NCI-H1417 (cell line): ENCODE measurements at places on chromosomes 5 and 9.
A peak's percentile ranks its signal among the peaks of the same experiment; 100 is the strongest.

DNA sequence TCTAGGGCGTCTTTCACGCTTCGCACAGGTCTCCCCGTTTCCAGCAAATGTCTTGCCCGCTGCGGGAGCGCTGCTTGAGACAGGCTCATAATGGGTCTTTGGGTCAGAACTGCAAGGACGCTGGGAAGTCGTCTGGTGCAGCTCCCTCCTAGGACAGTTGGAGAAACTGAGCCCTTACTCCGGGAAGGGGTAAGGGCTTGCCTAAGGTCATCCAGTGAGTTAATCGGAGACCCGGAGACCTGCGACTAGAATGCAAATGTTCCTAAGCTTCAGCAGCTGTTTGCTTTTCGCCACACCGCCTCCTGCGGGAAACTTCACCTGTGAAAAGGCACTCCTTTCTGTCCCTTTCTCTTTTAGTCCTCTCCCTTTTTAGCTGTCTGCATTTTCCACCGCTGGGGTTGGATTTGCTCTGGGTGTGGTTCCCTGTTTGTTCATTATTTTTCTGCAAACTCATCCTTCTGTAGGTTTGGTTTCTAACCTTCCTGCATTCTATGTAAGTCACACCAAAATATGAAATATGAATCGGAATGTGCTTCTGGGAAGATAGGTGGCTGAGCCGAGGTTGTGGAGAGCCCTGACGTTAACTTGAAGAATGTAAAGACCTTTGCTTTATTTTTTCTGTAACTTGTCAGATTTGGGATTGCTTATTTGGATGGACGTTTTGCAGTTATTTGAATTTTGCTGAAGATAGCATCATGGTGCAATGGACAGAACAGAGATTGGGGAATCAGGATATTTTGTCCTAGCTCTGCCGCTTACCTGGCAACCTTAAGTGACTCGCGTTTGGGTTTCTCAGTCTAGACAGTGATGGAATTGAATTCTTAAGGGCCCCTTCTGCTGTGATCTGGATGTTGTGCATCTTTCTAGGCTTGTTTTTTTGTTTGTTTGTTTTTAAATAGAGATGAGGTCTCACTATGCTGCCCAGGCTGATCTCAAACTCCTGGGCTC, 909 bp downstream of the SLC36A1 start:
- peak; percentile 64 for DNase-seq

GRCh38 chr9:120528327-120528726, 51.6 kb downstream of the CDK5RAP2 start:
- no peak for DNase-seq

GRCh38 chr9:95450171-95451064, 66.4 kb downstream of the PTCH1 start:
- DNase-seq = no peak

DNA sequence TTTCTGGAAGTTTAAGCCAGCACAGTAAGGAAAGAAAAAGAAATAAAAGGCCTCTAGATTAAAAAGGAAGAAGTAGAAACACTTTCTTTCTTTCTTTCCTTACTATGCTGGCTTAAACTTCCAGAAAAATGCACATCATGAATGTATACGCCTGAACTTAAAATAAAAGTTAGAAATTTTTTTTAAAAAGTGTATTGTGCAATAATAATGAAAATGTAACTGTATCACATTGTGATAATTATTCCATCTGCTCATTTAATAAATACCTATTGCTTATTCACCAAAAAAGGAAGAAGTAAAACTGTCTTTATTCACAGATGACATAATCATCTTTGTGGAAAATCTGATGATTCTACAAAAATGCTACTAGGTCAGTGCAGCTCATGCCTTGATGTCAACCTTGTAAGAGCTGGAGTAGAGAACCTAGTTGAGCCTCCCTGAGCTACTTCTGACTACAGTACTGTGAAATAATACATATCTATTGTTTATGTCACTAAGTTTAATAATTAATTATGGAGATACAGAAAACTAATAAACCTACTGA, 49.4 kb downstream of the MCTP1 start:
- no peak for DNase-seq

- DNase-seq = no peak
These were observed 131.7 kb upstream of the ELL2 start for GRCh38 chr5:96093340-96093739.

DNA sequence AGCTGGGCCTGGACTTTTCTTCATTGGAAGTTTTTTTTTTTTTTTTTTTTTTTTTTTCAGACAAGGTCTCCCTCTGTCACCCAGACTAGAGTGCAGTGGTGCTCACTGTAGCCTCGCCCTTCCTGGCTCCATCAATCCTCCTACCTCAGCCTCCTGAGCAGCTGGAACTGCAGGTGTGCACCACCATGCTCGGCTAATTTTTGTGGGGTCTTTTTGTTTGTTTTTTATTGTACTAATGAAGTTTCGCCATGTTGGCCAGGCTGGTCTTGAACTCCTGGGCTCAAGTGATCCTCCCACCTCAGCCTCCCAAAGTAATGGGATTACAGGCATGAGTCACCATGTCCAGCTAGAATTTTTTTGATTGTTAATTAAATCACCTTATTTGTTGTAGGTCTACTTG, 3.6 kb downstream of the DNAJC18 start:
- DNase-seq = no peak

- no peak for DNase-seq
These were observed 68.4 kb upstream of the IZUMO3 start for GRCh38 chr9:24614070-24614469.

DNA sequence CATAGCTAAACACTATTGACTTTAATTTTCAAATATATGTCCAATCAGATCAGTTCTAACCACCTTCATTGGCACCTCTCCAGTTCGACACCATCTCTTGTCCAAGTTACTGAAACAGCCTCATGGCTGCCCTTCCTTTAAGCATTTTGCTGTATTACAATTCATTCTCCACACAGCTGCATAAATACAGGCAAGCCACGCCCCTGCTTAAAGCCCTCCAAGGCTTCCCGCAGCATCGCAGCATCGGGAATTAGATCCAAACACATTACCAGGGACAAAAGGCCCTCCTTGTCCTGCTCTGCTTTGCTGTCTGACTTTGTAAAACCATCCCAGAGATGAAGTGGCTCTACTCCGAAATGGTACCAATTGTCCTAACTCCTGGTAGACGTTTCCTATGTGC, 75.1 kb upstream of the RAI14 start:
- no peak for DNase-seq

- DNase-seq = no peak
These were observed 11.7 kb downstream of the TIMD4 start for GRCh38 chr5:156951359-156951758.

GRCh38 chr5:112161392-112161748, 257.7 kb downstream of the EPB41L4A start:
- DNase-seq = no peak

- DNase-seq = no peak
These were observed 60.1 kb upstream of the ZNF622 start for GRCh38 chr5:16525651-16526050.

- DNase-seq = no peak
These were observed 284.4 kb downstream of the PIK3R1 start for GRCh38 chr5:68499987-68500386.

GRCh38 chr5:17735761-17736160, 101.5 kb downstream of the TAF11L14 start:
- DNase-seq = no peak

DNA sequence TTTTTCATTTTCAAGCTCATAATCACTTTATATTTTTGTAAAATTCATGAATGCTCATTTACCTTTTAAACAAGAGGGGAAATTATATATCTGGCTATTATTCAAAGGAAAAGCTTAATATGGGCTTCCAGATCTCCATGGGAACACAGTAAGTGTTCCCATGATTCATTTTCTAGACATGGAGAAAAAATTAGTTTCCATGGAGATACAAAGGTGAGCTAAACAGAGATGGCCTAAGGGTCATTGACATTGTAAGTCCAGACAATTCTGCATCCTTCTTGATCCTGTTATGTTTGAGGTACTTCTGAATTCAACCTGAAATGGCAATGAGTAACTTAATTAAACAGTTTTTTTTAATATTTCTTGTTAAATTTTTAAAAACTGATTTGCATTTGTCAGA, 341.4 kb upstream of the PRR16 start:
- peak; percentile 55 for DNase-seq

- no peak for DNase-seq
These were observed 110.9 kb upstream of the LPAR1 start for GRCh38 chr9:111149018-111149759.

GRCh38 chr5:66242050-66242715, 98.1 kb downstream of the SREK1 start:
- no peak for DNase-seq

GRCh38 chr9:4170231-4170630, 129.6 kb downstream of the GLIS3 start:
- no peak for DNase-seq

- DNase-seq = no peak
These were observed 249.4 kb upstream of the TRIM32 start for GRCh38 chr9:116437411-116438370.

- DNase-seq = no peak
These were observed 229.1 kb downstream of the SEMA5A start for GRCh38 chr5:9316733-9317132.

DNA sequence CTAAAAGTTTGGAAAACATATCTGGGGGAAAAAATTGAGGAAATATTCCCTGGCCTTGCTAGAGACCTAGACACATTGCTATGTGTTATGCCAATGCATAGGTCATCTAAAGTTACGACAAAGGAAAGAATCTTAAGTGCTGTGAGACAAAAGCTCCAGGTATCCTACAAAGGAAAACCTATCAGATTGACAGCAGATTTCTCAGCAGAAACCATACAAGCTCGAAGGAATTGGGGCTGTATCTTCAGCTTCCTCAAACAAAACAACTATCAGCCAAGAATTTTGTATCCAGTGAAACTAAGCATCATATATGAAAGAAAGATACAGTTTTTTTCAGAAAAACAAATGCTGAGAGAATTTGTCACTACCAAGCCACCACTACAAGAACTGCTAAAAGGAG, 234.4 kb downstream of the CDH18 start:
- no peak for DNase-seq

- no peak for DNase-seq
These were observed 9.0 kb downstream of the MOCS2 start for GRCh38 chr5:53100606-53101005.

DNA sequence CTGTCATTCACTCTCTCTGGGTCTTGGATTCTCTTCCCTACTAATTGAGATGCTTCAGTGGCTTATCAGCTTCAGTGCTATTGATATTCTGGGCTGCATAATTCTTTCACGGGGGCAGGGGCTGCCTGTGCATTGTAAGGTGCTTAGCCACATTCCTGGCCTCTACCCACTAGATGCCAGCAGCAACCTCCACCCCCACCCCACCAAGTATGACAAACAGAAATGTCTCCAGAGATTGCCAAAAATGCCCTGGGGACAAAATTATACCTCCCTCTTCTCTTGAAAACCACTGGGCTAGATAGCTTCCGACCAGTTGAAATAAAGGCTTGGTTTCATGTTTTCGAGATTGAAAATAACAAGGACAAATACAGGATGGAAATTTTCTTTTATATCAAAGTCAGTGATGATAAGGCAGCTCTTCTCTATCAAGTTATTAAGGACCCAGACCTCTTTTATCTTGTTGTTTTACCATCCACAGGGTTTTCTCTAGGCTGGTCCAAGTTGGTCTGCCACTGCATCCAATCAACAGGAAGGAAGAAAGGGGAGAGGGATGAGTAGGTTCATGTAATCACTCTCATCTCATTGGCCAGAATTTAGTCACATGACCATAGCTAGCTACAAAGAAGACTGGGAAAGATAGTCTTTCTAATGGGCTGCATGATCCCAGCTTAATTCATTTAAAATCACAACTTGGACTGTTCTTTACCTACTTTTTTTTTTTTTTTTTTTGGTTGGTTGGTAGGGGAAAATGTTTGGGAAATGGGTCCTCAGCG, 92.1 kb upstream of the RANBP3L start:
- no peak for DNase-seq

DNA sequence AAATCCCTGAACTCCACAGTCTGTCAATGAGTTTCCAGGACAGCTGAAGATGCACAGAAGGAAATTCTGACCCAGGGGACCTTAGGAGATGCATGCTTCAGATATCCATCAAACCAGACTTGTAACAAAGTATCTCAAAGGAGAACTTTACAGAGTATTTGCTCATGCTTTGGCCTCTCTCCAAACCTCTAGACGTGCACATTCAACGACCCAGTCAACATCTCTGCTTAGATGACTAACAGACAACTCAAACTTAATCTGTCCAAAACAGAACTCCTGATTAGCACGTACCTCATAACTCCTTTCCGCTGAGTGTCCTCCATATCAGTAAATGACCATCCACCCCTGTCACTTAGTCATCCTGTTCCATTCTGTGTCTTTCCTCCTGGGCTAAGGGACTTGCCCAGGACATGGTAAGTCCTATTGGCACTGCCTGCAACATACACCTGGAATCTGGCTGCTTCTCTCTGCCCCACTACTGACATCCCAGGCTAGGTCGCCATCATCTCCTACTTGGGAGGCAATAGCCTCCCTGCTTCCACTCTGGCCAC, 107.4 kb downstream of the LMNB1 start:
- no peak for DNase-seq

DNA sequence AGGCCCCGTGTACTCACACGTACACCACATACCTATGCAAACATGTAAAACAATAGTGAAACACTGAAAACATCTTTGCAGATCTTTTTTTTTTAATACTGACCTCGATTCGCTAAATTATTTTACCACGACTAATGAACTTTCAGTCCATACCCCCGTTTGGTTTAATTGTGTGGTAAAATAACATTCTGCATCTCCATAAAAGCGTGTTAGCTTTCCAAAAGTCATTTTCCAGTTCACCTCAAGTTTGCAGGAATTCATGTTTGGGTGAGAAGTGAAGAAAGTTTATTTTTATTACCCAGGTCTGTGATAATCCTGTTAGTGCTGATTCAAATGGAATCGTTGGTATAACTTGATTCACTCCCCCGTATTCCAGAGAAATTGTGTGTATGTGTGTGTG, 652 bp downstream of the ARSK start:
- no peak for DNase-seq

DNA sequence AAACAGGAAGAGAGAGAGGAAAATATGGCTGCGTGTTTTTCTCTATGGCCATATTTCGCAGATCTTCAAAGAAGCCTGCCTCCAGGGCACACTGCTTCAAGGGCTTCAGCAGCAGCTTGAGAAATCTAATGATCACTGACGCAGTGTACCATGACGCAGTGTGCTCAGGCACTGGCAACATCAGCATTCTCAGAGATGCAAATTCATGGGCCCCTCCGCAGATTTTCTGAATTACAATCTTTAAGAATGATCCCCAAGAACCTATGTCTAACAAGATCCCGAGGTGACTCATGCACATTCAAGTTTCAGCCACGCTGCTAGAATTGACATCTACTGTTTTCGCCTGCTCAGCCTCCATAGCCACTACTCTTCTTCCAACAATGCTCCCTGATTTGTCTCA, 143.9 kb upstream of the ZNF366 start:
- no peak for DNase-seq

GRCh38 chr9:122975196-122975595, 34.4 kb downstream of the RABGAP1 start:
- no peak for DNase-seq

DNA sequence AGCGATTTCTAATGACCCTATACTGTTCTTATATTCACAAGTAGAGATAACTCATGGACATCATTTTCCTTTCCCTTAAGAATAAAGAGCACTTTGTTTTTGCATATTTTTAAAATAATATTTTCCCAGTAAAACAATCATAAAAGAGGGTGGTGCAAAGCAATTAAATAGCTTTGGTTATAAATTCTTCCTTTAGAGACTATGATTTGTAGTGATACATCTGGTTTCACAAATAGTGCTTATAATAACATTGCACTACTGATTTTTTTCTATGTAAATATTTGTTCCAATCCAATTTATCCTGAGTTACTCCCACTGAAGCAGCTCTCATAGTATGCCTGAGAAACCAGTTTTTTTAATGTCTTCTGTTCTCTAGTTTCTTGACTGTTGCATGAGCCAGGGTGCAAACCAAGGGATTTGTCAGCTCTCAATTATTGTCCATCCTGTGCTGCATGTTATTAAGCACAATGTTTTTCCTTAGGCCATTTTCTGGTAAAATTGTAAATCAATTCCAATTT, 74.7 kb downstream of the LURAP1L start:
- peak; percentile 53 for DNase-seq
